HS-5 (cell line): ENCODE measurements at places on chromosomes 11 and 22.

- DNase-seq = peak; percentile 73
Measured at GRCh38 chr11:128582496-128583366, 4.6 kb downstream of the ETS1 start.

GRCh38 chr11:120523196-120523595 is 11.6 kb downstream of the GRIK4 start:
- no peak for DNase-seq

DNA sequence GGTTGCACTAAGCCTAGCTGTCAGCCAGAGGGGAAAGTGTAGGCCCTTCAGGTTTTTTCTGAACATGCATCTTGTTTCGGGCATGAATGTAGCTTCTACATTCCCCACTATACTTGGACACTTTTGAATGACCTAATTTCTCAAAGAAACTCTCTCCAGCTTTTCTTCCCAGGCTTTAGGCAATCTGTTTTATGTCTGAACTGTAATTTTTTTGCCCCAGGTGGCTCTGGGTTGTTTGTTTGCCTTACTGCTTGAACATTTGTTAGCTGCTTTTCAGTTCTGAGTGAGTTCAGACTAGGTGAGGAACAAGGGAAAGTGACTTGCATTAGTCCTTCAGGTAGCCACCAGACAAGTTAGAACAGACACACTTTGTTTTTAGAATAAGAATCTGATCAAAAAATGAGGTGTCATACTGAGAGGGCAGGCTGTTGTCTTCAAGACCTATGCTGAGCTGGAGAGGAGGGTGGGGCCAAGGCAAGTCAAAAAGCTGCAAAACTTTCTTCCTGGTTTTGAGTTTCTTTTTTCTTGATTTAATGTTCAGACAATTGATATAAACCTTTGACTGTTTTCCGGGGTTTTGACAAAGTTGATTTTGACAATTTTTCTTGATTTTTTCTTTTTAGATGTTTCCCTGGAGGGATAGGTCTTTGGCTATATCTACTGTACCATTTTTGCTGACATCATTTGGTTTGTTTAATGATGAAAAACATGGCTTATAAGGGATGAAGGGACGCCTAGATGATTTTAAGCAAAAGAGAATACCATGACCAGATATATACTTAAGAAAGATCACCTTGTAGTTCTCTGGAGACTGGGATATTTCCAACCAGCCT is 182.8 kb downstream of the WNT11 start:
- DNase-seq = no peak

DNA sequence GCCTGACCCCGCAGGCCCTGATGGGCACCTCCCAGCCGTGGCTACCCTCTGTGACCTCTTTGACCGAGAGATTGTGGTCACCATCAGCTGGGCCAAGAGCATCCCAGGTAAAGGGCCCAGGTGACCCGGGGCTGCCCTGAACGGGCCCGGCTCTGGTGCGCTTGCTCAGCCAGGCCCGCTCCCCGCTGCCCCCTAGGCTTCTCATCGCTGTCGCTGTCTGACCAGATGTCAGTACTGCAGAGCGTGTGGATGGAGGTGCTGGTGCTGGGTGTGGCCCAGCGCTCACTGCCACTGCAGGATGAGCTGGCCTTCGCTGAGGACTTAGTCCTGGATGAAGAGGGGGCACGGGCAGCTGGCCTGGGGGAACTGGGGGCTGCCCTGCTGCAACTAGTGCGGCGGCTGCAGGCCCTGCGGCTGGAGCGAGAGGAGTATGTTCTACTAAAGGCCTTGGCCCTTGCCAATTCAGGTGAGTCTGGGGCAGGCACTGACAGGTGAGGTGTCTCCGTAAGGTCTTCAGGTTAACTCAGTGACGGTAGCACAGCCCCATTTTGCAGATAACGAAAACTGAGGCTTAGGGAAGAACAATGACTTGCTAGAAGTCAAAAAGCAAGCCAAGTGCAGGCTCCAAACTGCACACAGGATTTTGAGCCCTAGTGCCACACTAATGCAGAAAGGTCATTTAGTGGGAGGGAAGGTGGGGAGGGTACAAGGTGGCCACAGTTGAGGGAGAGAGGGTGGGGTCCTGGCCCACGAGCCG is 2.4 kb downstream of the TRMT112 start:
- DNase-seq = no peak

DNA sequence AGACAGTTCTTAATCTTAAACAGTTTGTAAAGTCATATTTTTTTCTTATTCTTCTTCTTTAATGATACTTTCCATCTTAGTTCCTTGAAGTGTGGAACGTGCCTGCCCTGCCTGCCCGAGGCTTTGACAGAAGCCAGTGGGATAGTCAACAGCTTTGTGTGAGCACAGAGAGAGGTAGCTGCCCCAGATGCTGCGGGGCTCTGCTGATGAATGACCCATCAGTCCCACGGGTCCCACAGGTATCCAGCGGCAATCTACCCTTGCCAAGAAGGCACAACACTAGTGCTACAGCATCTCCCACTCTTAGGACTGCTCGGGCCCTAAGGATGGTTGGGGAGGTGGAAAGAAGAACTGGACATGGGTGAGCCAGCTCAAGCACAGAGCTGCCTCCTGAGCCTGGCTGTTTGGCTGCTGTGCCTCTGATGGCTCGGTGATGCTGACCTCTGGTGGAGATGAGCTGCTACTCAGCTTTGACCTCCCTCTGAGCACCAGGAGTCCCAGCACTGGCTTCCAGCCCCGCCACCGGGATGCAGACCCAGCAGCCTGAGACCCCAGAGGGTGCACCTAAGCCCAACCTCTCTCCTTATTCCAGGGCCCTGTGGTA is 11.8 kb upstream of the APLNR start:
- peak; percentile 20 for DNase-seq

DNA sequence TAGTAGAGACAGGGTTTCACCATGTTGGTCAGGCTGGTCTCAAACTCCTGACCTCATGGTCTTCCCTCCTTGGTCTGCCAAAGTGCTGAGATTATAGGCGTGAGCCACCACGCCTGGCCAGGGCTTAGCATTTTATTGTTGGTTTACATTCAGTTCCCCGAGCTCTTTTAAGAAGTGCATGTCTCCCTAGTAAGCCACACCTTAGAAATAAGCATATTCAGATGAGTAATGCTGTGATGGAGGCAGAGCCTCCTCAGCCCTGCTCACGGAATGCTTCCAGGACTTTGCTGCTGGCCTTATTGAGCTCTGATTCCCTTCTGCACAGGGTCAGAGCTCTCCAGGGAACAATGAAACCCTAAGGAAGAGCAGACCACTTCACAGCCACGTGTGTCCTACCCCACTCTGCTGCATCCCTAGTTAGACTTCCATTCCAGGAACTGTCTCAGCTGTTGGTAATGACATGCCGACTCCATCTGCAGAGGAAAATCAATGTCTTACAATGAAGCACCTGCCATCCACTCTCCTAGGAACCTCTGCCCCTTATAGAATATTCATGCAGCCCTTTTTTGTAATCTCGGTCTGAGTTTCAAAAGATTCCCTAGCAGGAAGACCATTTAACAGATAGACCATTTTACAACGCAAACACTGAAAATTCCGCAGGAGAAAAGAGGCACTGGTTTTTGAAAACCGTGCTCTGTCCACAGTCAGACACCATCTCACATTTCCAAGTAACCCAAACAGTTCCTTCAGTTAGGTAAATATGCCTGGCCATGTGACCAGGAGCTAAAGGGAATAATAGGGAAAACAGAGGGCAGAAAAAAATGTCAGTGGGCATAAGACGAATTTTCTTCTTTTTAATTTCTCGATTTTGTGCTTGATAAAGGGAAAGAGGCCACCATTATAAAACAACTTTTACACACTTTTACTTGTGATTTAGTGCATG is 1.7 kb upstream of the JAM3 start:
- no peak for DNase-seq

GRCh38 chr22:37225481-37225880 is 13.2 kb upstream of the SSTR3 start:
- no peak for DNase-seq

- DNase-seq = no peak
Measured at GRCh38 chr22:32665676-32666075, 135.8 kb upstream of the TIMP3 start.

DNA sequence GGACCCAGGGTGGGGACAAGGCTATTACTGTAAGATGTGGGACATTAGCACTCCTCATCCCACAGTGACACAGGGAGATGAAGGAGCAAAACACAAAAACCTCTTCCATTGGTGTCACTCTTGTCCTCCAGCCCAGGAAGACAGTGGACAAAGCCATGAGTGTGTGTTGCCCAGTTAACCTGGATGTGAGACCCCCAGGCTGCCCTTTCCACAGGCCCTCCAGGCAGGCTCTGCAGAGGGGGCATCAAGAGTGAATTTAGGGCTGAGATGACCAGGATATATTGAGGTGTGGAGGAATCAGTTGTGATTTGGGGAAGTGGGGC is 111.3 kb downstream of the GGTLC2 start:
- DNase-seq = no peak

GRCh38 chr22:30044881-30045493 is 35.3 kb upstream of the HORMAD2 start:
- no peak for DNase-seq

DNA sequence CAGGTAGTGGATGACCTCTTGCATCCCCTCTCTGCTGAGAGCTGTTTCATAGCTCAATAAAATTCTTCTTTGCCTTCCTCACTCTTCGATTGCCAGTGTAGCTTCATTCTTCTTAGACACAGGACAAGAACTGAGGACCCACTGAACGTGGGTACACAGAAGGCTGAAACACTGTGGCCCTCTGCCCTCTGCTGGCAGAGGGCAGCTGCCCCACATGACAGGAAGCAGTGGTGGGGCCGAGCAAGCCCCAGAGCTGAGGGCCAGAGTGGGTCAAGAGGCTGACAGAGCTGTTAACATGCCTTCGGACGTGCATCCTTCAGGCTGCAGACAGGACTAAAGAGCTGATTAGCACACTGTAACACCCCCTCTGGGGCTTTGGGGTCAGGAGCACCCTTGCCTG is 15.6 kb downstream of the SMC1B start:
- DNase-seq = no peak

DNA sequence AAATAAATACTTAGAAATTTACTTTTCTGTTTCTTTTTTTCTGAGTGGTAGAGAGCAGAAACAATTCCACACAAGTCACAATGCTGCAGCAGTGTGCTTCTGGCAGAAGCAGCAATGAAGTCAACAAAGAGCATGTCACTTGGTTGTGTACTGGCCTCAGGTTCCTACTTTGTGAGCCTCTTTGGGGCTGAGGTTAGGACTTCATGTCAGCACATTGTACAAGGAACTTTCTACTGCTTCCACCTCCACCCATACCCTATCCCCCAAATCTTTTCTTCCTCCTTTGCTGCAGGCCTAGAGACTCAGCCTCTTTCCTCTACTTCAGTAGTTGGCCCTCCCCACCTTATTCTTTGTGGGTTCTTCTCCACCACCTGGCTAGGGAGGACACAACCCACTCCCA is 252.7 kb upstream of the PITPNB start:
- DNase-seq = no peak
